Fibroblast of skin of scalp (primary cell): ENCODE measurements at places on chromosomes 7 and 10.

DNA sequence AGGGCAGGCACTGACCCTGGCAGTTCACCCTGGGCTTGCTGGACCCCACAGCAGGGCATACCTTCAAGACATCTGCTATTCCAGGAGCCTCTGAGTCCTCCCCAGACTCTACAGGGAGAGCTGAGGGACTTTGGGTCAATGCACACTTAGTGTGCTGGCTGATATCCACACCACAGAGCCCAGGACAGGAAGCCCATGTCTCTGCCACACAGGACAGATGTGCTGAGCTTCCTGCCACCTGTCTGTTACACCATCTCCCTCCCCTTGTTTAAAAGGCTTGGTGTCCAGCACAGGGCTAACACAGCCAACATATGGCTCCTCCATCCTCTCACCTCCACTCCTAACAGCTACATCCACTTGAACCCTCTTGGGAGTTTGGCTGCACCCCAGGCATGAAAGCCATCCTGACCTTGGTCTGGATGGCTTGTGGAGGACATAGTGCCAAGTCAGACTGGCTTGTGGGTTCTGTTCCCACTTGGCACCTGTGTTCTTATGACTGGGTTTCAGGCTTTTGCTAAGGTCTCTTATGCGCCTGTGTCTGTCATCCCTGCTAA lies 529.8 kb downstream of the GALNT17 start:
- DNase-seq, result no peak

GRCh38 chr10:4819707-4820106 lies 6.3 kb upstream of the AKR1E2 start:
- no peak for DNase-seq

- no peak for DNase-seq
Observed at GRCh38 chr10:119555178-119555784, 12.8 kb upstream of the RGS10 start.

DNA sequence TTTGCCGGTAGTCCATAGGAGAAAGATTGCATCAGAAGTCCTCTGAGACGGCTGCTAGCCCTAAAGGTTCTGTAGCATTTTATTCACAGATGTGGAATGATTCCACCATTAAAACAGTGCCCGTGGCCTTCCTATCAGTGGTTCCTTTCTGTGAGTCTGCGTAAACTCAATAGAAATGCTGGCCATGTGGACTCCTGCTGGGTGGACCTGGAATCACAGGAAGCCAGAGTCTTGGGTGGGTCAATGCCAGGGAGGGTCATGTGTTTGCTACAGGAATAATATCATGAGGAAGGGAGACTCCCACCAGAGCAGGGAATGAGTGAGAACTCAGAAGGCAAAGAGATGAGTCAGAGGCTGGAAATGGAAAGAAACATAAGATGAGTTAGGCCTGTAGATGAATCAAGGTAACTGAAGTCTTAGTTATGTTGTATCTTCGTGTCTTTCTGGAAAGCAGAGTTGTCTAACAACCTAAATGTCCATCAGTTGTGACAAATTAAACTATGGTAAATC lies 410.4 kb upstream of the AUTS2 start:
- peak; percentile 35 for DNase-seq

- no peak for DNase-seq
Observed at GRCh38 chr7:140923358-140924006, 1.2 kb downstream of the BRAF start.

DNA sequence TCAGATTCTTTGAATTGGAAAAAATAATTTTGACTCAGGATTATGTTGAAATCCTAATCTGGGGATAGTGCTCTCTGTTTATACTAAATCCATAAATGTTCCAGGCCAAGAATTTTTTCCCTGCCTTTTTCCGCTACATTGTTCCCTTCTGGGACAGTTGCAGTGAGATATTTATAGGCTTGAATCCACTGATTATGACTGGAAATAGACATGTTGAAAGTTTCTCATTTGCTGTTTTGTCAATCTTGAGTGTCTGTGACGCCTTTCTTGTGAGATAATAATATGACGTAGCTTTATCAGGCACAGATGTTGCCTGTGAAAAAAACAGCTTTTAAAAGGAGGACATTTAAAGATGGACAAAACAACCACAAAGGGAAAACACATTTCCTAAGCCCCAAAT lies 155.9 kb downstream of the ARID5B start:
- peak; percentile 62 for DNase-seq

DNA sequence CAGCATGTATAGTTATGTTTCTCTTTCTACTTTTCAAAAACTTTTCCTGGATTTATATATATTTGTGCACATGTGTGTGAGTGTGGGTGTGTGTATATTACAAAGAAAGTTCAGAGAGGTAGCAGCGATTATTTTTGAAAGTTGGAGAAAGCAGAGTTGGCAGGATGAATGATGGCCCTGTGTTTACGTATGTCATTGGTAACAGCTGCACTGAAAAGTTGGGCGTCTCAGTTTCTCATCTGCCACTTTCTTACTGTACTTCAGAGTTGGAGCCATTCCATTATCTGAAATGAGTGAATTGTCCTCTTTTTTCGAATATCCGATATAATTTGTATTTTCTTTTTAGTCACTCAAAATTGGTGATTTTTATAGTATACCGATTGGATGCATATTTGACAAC lies 172.2 kb downstream of the CDK14 start:
- DNase-seq, result no peak

GRCh38 chr7:55409482-55410225 lies 44.5 kb downstream of the LANCL2 start:
- no peak for DNase-seq

DNA sequence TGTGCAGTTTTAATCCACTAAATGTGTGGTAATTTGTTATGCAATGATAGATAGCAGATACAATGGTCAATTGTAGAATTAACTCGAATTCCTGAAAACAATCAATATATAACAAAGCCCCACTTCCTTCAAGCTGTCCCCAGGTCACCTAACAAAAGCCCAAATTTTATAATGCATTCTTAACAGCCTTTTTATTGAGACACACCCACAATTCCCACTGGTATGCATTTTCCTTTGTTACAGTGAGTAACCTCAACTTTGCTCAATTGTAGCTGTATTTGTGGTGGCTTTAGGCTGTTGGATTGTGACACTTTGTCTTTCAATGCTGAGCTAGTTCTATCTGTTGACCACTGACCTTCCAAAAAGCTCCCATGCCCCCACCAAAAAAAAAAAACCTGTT lies 279.8 kb upstream of the CACNA2D1 start:
- DNase-seq, result no peak

DNA sequence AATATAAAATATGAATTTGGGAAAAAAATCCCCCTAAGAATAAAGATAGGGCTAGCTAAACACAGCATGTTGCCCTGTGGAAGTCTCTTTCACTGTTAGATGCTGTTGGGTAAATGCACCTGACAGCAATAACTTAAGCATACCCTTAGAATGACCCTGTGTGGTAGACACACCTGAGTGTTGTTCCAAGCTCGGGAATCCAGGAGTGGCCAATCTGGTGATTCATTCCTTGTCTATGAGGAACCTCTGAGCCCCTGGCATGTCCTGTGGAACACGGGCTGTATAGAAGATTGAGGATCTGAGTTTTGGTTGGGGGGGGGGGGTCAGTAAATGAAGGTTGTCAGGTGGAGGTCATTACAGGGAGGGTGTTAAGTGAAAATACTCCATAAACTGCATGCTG lies 730.0 kb upstream of the IGFBP3 start:
- DNase-seq, result no peak

DNA sequence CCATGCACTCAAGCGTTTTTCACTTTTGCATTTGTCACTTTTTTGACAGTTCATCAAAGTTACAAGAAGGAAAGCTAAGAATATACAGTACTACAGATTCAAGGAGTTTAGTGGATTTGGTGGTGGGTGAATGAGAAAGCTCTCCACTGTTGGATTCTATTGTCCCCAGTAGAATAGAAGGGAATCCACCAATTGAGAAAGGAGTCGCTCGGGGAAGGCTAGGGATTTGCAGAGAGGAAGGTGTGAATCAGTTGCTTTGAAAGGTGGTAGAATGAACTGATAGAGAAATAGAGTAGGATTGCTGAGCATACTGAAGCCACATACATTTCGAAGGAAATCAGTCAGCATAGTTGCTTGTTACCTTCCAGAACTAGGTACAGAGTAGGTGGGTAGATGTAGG lies 33.7 kb upstream of the GLCCI1 start:
- DNase-seq, result no peak
